Myocyte (in vitro differentiated cells): ENCODE measurements at places on chromosomes 12 and 14. TPM values are rescaled to one million over a fixed set of nuclear protein-coding genes. Genes with fewer than 3 reads are reported as not detected.

DNA sequence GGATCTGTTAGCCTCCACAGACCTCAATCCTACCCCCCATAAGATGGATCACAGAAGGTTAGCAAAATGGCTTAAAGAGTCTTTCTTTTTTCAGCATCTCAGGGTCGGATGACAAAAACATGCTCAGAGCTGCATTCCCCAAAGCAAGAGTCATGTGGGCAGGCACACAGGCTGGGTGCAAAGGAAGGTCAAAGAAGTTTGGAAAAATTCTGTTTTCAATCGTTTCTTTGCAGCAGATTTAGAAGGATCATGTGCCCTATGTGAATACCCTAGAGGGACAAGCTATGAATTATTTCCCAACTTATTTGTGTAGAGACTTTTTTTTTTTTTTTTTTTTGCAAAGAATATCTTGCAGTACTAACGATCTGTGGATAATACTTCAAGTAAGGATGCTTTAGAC, 845.4 kb downstream of the VRK1 start:
- DNase-seq: no peak

DNA sequence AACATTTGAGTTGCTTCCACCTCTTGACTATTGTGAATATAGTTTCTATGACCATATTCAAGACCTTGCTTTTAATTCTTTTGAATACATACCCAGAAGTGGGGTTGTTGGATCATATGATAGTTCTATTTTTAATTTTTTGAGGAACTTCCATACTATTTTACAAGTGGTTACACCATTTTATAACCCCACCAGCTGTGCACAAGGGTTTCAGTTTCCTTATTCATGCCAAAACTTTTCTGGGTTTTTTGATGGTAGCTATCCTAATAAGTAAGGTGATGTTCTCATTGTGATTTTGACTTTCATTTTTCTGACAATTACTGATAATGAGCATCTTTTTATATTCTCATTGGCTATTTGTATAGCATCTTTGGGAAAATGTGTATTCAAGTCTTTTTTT, 109.4 kb upstream of the GARIN2 start:
- no peak for DNase-seq

DNA sequence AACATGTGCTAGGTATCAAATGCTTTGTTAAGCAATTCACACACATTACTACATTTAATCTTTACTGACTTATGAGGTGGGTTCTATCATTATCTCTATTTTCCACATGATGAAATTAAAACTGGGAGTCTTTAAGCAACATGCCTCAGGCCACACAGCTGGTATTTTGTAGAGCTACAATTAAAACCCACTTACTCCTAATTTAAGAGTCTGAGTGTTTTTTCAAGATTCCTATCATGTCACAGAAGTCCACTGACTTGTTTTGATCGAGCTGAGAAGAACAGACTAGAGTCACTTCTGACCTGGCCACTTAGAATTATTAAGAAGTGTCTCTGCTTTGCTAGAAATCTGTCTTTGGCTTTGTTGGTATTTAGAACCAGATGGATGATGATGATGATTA, 670.7 kb downstream of the NRXN3 start:
- no peak for DNase-seq

DNA sequence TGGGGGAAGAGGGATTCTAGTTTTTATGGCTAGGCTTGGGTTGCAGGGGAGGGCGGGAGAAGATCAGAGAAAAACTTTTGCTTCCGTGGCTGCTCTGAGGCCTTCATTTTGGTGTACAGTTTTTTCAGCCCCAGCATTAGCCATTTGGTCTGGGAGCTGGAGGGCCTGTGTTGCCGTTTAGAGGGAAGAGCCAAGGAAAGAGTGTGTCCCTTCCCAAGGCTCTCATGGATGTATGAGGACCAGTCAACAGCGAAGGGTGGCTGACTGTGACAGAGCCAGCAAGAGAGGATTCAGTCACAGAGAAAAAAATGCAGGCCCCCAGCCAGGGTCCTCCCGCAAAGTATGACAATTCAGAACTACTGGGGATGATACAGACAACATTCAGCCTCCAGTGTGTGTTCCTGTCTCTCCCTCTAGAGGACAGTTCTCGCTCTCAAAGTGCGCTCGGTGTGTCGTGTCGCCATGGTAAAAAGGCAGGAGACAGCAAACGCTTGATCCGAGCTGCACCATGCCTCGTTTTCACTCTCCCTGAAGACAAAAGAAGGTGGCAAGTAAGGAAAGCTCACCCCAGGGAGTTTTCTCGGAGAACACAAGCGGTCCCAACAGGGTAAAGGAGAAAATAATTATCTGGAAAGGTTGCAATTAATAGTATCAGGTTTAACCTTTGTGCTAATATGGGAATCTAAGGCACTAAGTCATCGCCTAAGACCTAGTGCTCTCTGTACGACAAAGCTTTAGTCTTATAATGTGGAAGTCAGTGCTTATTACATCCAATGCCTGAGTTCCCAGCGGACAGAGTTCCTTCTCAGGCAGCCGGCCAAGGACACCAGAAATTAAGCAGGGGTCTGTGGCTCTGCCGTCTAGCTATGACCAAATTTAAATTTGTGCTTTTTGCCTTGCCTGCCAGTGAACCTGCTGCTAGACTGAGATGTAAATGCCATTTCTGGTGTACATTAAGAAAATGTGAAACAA, 157.3 kb upstream of the PLXNC1 start:
- peak; percentile 74 for DNase-seq

GRCh38 chr12:31466768-31467167, 124.2 kb downstream of the DENND5B start:
- DNase-seq: no peak

DNA sequence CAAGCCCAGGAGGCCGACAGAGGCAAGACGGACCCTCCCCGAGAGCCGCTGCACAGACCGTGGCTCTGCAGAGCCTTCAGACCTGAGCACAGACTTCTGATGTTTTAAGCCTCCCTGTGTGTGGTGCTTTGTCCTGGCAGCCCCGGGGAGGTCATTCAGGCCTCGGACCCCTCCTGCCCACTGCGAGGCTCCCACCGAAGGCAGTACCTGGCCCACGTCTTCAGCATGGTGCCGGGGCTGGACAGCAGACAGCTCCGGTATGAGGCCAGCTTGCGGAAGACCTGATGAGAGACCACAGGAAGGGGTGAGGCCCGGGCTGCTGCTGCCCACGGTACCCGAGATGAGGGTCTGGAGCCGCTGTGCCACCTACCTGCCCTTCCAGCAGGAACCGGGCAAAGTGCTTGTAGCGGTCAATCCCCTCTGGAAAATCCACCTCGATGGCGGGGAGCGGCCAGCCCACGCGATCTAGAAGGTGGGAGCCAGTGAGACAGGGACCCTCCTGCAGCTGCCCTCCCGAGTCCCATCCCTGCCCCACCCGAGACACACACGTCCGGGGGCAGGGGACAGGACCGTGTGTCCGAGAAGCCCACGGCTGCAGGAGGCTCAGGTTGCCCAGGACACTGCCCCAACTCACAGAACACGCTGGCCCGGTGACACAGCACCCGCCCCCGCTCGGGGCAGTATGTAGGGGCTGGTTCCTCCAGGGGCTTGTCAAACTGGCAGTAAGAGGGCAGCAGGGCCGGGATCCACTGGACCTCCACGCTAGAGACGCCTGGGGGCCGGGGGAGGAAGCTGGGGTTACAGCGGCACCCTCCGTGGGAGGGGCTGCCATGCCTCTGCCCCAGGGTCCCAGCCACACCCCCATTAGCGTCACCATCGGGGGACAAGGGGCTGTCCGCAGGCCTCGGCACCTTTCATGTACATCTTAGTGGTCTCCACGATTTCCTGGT, 35.6 kb upstream of the UBC start:
- DNase-seq: no peak

- peak; percentile 44 for DNase-seq
Observed at GRCh38 chr12:123063535-123063934, 83.1 kb downstream of the ARL6IP4 start.

APOF gene
- total RNA-seq: not detected in 2 replicates

MYH6 gene
- total RNA-seq: 2.6 and 3.4 TPM in 2 replicates

GDF3 gene
- not detected in 2 replicates for total RNA-seq

ARMH4 gene
- total RNA-seq: 1.1 and 1.4 TPM in 2 replicates

OTUB2 gene
- total RNA-seq: 0.48 and 1.1 TPM in 2 replicates
